ENCODE measurements at places on chromosomes 4 and X.

DNA sequence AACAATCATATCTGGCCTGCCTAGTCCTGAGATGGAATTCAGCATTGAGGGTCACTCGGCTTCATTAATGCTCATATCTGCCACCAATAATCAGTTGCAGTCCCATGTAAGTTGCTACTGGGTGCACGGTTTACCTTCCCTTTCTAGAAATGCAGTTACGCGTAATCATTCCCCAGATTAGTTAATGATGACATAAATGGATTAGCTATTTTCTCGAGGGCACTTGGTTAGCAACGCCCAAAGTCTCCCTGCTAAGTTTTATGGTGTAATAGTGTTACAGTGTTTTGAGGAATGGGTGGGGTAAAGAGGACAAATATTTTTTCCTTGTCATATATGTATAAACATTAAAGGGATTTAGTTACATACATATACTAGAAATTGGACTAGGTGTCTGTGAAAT is 118.8 kb downstream of the MID1 start:
- DNase-seq = no peak

DNA sequence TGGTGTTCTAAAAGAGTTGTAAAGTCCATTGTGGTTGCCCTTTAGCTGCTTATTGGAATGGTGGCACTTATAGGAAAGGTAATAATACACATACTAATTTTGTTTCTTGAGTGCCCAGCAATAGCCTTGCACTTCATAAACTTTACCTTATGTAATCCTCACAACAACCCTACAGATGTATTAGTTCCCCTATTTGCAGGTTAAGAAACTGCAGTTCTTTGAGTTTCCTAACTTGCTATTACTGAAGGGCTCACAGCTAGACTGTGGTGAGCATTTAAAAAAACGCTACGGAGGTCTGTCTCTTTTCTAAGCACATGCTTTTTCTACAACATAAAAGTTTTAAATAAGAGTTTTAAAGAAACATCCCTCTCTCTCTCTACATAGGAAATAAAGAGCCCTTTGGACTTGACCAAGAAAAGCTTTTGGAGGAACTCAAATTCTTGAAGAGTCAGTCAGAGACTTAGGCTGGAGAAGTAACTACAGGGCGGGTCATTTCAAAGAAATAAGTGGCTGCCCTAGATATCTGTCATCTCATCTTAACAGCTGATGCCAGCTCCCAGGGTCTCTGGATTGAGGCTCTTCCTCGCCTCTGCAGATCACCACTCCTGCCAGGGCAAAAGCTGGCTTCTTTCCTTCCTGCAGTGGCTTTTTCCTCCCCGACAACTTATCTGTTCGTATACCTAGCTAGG is 42.0 kb upstream of the FBXW7 start:
- DNase-seq = no peak

- no peak for DNase-seq
These were observed 34.2 kb upstream of the VCX3B start for GRCh38 chrX:8430444-8430843.

DNA sequence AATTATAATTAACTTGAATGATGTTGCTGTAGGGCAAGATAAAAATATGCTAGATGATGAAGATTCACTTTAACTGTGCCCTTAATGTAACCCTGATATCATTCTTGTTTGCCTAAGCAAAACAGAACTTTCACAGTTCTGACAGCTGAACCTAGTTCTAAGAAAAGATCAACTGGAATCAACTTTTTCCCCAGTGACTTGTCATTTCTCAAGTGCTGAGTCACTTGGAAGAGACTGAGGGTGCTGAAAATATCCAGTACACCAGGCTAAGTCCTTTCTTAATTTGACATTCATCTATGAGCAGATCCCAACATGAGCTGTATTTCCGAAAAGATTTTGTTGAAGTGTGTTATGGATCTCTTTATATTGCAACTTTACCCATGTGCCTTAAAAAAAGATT is 140.4 kb downstream of the MID1IP1 start:
- DNase-seq = no peak

- DNase-seq = no peak
These were observed 394.8 kb upstream of the IGFBP7 start for GRCh38 chr4:57504797-57505530.

- no peak for DNase-seq
These were observed 134.1 kb upstream of the MAP3K15 start for GRCh38 chrX:19649226-19649995.

DNA sequence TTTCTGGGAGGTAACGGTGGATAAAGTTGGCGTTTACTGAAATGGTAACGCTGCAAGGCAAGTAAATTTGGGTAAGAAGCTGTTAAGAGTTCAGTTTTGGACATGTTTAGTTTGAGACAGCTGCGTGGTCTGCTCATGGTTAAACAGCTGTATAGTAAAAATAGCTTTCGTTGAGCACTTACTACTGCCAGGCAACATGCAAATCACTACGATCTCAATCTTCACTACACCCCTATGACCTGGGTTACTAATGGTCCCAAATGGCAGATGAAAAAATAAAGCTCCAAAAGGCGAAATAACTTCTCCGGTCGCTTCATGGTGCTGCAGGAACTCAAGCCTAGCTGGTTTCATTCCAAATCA is 22.2 kb downstream of the FABP2 start:
- DNase-seq = no peak

- no peak for DNase-seq
These were observed 85.5 kb downstream of the BCOR start for GRCh38 chrX:40012039-40012867.

DNA sequence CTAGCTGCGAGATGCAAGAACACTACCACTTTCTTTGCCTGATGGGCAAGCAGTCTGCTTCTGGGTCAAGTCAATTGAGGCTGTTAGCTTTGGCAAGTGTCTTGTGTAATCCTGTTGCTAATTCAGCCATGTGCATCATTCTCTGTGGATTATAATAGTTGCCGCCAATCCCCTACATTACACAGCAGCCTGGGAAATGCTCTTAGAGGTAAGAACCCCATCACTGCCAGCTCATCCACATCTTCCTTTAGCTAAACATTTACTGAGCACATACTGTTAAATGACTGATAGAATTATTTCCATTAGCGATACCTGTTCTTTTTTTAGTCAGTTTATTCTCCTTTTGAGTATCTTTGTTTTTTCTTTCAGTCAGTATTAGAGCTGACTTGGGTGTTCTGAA is 116.2 kb downstream of the CBR4 start:
- no peak for DNase-seq

DNA sequence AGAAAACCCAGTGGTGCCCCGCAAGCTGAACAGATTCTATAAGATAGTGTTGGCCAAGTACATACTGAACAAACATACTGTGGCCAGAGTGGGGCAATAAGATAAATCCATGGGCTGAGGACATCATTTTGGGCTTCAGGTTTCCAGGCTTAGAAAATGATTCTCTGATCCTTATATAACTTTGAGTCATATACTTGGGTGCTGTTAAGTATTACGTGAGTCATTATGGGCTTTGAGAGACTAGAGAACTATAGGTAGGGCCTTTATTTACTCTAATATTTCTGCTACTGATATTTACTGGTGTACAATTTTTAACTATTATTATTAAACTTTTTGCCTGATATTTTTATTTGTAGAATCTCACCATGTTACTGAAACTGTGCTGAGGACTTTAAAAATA is 586.1 kb downstream of the CENPC start:
- no peak for DNase-seq

DNA sequence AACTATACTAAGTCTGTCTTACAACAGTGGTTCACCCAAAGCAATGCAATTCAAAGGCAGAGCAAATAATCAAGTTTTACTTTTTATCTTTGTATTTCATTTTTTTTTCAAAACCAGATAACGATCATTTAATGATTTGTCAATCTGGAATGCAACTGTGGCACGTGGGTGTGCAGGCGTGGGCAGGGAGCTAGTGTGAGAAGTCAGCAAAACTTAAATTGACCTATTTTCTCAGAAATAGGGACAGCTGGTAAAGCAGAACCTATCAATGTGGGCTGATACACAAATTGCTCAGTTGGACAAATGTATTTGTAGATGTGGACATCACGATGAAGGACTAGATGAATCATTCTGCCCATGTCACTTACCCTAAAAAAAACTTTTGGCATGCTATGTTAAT is 105.6 kb downstream of the CBLL2 start:
- DNase-seq = no peak

DNA sequence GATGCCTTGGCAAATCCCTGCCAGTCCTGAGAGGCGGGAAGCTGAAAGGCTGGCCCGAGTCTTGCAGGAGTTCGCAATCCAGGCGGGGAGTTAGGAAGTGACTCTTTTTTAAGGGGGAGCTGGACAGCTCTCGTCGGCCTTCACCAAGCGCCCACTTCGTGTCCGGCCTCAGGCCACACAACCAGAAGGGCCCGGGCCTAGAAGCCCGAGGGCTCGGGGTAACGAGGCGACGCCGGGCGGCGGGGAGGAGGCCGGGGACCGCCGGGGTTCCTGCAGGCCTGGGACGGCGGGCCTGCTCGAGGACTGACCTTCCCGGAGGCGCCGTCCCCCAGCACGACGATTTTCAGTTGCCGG is 395 bp downstream of the RAB28 start:
- peak; percentile 1 for DNase-seq

DNA sequence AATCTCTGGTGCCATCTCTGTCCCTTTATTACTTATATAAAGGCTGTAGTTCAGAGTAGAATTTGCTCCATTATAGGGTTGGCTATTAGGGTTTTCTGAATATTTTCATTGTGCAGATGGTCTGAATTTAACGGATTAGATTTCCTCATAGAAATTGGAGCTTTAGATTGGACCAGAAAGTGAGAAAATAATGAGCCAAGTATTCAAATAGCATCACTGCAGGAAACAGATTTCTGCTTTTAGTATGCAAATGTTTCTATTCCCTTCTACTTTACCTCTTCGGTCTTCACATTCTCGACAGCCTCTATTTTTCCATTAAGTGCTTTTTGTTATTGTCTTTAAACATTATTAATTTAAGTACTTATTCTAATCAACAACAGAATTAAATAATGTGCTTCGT is 55.4 kb downstream of the TRIM2 start:
- DNase-seq = no peak

DNA sequence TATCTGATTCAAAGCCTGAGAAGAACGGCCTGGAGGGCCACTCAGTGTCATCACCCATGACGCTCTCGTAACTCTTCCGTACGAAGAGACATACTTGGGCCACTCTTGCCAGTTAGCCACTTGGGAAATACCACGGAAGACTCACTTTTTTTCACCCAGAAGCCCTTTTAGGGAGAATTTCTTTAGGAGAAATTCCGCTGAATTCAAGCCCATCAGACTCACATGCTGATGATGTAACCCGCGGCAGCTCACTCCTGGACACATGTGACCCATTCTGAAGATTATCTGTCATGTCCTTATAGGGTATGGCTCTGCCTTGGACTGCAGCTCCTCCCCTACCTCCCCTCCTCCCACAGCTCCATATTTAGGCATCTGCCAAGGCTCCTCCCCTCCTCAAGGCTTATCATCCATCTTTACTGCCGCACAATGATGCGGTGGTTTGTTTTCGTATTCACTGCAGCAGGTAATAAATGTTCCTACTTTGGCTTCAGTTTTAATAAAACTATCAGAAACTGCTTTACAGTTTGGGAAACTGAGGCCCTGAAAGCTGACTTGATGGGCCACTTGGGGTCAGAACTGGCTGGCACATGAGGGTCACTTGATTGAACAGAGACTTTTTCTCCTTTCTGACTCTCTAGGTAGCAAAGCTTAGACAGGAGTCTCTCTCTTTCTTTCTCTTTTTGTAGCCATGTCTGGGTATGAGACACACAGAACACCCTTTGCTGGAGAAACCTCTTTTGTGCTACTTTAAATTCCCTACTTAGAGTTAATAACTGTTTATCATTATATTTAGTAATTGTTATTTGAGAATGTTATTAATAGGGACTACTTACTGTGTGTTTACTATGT is 42.1 kb downstream of the RHOH start:
- DNase-seq = peak; percentile 46

GRCh38 chr4:120070196-120070595 is 3.5 kb upstream of the MAD2L1 start:
- no peak for DNase-seq

- no peak for DNase-seq
These were observed 742 bp upstream of the TAF1 start for GRCh38 chrX:71365356-71365874.

DNA sequence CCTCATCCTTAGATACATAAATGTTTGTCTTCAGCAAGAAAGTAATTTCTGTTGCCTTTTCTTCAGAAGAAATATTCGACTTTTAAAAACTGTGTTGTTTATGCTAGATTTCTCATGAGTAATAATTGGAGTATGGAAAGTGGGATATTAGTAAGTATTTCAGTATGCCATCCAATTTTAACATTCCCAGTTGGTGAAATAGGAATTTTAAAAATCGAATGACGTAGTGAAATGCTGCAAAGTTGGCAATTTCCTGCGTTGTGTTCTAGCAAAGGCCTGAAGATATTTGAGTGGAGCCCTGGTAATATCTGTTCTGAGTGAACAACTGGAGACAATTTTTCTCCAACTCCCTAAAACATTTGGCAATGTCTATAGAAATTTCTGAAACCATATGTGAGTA is 190.1 kb downstream of the ZNF330 start:
- no peak for DNase-seq

- no peak for DNase-seq
These were observed 126.7 kb downstream of the FRYL start for GRCh38 chr4:48653217-48654014.

All from stimulated activated CD4-positive, alpha-beta T cell treated with anti-CD3 and anti-CD28 coated beads, Interleukin-15, amount 100 ng/mL, for 1 hour (primary cell).